Activated CD8-positive, alpha-beta memory T cell treated with anti-CD3 and anti-CD28 coated beads, Interleukin-2, amount 10 ng/mL, durations not matched to agents 7 days and 5 days (primary cell): ENCODE measurements at places on chromosomes 5 and 9. TPM values are rescaled to one million over a fixed set of nuclear protein-coding genes. Genes with fewer than 3 reads are reported as not detected.

OTP gene
- 0.05 TPM for total RNA-seq

PCDHA12 gene
- not detected for total RNA-seq

CARTPT gene
- total RNA-seq: not detected

CTSV gene
- 0.28 TPM for total RNA-seq

FOXD4L5 gene
- total RNA-seq: 0.23 TPM

ZFAND5 gene
- total RNA-seq: 112 TPM

FGD3 gene
- 72.1 TPM for total RNA-seq

ALDH7A1 gene
- 2.8 TPM for total RNA-seq

CACFD1 gene
- total RNA-seq: 0.38 TPM

ZFP2 gene
- 0.19 TPM for total RNA-seq

FGF1 gene
- total RNA-seq: not detected

TNFSF15 gene
- 0.16 TPM for total RNA-seq

ABO gene
- total RNA-seq: not detected

PSMB7 gene
- total RNA-seq: 124 TPM

TEX48 gene
- total RNA-seq: 1.6 TPM

EHMT1 gene
- 130 TPM for total RNA-seq
